ENCODE measurements at places on chromosomes 16 and 17.

DNA sequence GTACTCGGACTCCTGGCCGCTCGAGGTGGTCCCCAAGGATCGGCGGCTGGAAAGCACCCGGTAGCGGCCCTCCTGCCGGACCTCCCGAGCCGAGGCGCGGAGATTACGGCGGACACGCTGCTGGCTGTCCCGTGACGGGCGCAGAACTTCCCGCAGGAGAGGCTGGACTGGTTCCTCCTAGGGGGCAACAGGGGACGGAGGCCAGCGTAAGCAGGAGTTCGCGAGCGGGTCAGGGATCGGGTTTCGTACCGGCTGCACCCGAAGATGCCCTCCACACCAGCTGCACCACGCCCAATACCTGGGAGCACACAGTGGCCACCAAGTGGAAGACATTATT is 341 bp downstream of the SLC7A6OS start:
- no peak for DNase-seq

DNA sequence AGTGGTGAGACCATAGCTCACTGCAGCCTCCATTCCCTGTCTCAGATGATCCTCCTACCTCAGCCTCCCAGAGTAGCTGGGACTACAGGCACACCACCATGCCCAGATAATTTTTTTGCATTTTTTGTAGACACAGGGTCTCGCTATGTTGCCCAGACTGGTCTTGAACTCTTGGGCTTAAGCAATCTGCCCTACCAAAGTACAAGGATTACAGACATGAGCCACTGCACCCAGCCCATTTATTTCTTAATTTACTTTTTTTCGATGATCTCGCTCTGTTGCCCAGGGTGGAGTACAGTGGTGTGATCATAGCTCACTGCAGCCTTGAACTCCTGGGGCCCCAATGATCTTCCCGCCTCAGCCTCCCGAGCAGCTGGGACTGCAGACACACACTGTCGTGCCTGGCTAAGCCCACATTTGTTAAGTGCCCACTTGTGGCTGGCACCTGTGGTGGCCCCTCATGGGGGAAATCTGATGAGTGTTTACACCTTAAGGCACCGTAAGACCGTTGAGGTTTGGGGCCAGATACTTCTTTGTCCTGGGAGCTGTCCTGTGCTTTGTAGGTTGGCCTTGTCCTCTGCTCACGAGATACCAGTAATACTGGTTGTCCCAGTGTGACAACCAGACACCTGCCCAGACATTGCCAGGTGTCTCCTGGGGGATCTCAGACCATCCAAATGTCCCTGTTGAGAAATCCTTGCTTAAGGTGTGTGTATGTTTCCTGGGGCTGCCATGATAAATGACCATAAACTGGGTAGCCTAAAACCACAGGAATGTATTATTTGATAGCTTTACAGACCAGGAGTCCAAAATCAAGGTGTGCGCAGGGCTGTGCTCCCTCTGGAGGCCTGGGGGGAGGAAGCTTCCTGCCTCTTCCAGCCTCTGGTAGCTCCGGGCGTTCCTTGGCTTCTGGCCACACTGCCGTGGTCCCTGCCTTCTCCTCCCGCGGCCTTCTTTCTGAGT is 141.4 kb upstream of the GSE1 start:
- no peak for DNase-seq

DNA sequence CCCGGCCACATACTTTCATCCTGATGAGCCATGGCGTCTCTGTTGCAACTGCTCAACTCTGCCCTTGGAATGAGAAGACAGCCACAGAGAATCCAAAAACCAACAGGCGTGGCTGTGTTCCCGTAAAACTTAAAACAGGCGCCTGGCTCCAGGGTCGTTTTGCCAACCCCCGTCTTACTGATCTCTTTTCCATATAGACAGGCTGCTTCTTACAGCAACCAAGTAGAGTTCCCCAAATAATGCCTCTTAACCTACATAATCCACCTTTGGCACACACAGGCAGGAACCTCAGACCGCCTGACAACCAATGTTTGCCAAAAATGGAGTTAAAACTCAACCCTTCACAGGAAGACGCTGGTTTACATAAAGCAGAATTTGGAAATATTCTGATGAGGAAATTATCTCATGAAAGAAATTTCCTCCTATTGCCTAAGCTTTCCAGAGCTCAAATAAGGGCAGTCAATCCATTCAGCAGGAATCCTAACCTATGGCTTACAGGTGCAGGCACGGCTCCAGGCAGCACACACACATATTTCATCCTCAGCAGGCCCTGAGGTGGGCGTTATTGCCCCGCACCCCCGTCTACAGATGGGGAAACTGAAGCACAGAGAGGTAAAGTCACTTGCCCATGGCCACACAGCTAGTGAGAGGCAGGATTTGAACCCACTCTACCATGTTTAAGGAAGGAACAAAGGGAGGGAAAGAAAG is 35.8 kb downstream of the LITAF start:
- DNase-seq = no peak

DNA sequence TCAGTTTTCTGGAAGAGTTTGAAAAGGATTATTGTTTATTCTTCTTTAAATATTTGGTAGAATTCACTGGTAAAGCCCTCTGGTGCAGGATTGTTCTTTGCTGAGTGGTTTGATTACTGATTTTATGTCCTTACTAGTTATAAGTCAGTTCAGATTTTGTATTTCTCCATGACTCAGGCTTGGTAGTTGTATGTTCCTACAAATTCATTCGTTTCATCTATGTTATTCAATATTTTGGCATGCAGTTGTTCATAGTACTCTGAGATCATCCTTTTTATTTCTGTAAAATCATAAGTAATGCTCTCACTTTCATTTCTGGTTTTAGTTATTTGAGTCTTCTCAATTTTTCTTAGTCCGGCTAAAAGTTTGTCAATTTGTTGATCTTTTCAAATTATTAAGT is 58.1 kb upstream of the CRYM start:
- no peak for DNase-seq

GRCh38 chr17:42010898-42011516 is 6.2 kb downstream of the DNAJC7 start:
- no peak for DNase-seq

GRCh38 chr17:42321555-42321954 is 33.3 kb downstream of the STAT5A start:
- DNase-seq = no peak

DNA sequence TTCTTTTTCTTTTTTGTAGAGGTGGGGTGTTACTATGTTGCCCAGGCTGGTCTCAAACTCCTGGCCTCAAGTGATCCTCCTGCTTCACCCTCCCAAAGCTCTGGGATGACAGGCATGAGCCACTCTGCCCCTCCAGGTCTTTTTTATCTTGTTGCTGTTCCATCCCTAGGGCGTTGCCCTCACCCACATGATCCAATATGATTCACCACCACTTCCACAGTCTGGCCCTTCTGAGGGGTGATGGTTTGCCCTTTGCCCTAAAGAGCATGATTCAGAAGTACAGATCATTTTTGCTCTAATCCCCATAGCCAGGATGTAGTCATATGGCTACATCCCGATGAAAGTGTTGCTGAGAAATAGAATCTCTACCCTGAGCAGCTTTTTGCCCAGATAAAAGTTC is 18.8 kb downstream of the STX4 start:
- no peak for DNase-seq

GRCh38 chr16:29892458-29892813 is 6.9 kb downstream of the SEZ6L2 start:
- DNase-seq = no peak

DNA sequence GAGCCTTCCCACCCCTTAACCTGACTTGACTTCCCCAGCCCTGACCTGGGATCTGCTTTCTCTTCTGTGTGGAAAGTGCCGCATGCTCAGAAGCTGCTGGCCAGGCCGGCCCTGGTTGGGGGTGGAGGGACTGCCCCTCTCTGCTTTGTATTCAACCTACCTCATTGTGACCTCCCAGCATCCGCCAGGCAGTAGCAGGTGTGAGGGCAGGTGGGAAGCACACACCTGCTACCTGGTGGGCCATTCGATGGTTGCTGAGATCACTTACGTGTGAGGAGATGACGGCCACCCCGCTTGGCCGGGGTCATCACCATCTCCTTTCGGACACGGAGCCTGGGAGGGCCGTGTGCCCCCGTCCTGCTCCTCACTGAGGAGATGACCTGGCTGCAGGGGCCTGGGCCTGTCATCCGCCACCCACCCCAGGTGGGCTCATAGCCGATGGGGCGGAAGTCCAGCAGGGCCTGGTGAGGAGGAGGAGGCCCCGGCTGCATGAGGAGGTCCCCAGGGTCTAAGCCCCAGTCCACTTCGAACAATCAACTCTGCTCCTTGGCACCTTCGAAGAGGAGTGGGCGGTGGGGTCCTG is 7.1 kb downstream of the CPNE7 start:
- no peak for DNase-seq

- DNase-seq = no peak
Measured at GRCh38 chr17:42274812-42275526, 1.2 kb downstream of the STAT5B start.

GRCh38 chr17:78831688-78832540 is 8.7 kb downstream of the USP36 start:
- no peak for DNase-seq

DNA sequence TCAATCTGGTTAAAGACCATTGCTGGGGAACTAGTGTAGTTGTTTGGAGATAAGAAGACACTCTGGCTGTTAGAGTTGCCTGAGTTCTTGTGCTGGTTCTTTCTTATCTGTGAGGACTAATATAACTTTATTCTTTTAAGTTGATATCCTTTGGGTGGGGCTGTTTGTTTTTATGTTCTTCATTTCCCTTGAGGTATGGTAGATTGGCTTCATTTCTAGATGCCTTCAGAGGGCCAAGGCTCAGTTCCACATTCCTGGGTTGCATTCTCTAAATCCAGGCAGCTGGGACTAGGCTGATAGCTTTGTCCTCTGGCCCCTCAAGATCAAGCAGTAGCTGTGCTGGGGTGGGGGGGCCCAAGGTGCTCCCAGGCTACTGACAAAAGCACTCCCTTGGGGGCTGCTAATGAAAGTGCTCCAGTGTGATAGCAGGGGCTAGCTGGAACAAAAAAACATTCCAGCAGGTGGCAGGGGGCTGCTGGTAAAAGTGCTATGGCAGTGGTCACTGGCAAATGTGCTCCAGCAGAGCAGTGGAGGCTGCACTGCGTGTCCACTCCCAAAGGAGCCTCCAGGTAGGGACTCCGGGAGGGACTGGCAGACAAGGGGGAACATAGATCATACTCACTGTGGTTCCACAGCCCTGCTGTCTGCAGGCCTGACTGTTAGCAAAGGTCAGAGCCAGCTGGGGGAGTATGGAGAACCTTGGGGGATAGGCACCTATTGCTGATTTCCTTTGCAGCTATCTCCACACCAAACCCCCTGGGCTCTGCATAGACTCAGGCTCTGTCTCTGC is 45.9 kb upstream of the KCNJ16 start:
- DNase-seq = no peak

- peak; percentile 27 for DNase-seq
Measured at GRCh38 chr17:73228748-73229236, 32.9 kb downstream of the CPSF4L start.

DNA sequence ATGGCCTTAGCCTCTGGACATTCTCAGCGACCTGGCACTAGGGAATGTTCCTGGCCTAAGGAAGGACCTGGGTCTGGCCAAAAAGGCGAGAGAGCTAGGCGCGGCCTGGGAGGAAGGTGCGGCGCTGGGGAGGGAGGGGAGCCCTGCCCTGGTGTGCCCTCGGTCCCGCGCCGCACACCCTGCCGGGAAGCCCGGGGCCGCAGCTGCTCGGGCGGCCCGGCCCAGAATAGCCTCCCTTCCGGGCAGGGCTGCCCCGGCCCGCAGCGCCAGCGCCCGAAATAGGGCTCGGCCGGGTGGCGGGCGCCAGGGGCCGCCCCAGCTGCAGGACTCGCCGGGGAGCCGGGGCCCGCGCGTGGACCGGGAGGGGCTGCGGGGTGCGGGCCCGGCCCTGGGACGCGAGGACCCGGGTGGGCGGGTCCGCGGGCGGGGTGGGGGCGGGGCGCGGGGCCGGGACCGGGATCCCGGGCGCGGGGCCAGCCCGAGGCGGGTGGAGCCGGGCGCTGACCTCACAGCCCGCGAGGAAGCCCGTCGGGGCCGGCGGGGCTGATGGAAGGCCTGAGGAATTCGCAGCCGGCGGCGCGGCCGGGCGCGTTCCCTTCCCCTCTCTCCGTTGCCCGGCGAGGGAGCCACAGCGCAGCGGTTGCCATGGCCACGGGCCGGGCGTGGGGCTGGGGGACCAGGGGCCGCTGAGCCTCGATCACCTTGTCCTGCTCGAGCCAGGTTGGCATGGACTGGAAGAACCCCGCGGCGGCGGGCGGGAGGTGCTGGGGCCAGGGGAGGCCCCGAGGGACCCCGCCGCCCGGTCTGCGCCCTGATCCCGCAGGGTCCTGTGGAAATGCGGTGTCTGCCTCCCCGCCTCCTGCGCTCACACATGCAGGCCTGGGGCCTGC is 18.1 kb downstream of the SOCS3 start:
- DNase-seq = no peak

GRCh38 chr17:59367657-59368045 is 36.2 kb downstream of the YPEL2 start:
- no peak for DNase-seq

DNA sequence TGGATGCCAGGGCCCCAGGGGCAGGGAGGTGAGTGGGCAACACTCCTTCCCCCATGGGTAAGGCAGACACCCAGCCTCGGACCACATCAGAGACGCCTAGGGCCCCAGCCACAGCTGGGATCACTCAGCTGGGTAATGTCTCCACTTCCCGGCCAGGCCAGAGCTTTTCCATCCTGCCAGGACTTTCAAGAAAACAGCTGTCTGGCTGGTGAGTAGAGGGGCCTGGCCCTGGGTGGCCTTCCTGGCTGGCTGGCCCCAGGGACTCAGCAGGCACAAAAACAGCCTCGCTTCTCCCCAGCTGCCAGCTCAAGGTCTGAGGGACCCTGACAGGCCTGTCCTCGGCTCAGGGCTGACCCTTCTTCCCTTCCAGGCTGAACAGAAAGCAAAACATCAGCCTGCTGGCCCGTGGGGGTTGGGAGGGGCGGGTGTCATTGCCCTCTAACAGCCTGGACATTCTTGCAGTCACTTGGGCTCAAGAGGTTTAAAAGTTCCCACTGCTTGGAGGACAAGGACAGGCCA is 45.3 kb upstream of the JPH3 start:
- no peak for DNase-seq

DNA sequence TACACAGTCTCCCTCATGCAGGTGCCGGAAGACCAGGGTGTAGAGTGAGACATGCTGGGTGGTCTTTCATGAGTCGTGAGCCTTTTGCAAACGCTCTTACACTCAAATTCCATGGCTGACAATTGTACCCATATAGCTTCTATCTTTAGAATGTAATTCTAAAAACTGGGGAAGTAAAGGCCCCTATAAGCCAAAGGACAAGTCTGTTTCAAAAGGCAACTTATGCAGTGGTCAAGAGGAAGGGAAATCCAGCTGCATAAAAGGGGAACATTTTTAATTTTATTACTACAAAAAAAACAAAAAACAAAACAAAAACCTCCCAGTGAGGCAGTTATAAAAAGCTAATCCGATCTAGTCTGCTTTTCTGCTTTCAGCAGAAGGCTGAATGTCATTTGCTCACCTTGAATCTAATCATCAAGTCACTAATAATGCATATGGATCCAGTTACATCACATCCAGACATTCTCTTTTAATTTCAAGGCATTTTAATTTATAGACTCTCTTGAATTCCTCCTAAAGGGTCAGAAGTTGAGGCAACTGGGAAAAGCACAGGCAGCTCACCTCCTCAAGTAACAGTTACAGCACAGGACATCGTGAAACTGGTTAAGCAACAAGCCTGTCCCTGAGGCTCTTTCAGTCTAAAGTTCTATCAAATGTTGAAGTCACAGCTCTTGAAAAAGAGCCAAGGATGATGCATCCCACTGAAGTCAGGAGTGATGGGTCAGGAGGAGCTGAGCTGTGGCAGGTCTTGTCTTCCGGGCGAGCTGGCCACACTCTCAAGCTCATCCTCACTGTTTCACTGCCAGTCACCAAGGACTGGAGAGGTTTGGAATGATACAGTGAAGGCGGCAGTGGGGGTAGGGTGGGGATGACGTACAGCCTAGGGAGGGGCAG is 99.7 kb downstream of the VPS53 start:
- no peak for DNase-seq

- DNase-seq = peak; percentile 79
Measured at GRCh38 chr16:46973207-46973995, at the start of gene DNAJA2. Gene DNAJA2, minus strand, starts transcription at chr16:46973674. Its CDS starts 102 bp downstream, at chr16:46973572.

Data from GM12892 (cell line).